ENCODE measurements at places on chromosomes 5 and 9.
A peak's percentile ranks its signal among the peaks of the same experiment; 100 is the strongest.

GRCh38 chr5:118290204-118290603 lies 698.1 kb downstream of the DTWD2 start:
- no peak overlapping the region for H3K27ac ChIP-seq
- no peaks in the 10 kb centered on the region for H3K4me1 ChIP-seq
- no peaks in the 10 kb centered on the region for H3K27me3 ChIP-seq
- H3K36me3 ChIP-seq, result no peaks in the 10 kb centered on the region

DNA sequence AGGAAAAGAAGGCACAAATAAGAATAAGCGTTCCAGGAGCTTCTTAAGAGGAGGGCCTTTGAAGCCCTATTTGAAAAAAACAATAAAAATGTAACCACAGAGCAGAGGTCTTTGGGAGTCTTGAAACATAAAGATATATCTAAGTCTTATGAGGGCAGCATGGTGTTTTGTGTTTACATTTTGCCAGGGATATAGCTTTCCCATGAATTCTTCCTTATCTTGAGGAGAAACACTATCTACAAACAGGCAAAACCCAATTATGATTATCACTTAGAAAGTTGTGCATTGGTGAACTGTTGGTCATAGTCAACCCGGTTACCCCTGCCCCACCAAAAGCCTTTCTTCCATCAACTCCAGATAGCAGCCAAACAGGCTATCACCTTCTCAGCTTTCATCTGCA lies 23.6 kb upstream of the LHFPL2 start:
- H3K4me1 ChIP-seq, result no peaks in the 10 kb centered on the region
- H3K4me3 ChIP-seq, result no peak overlapping the region
- no peak overlapping the region for H3K27ac ChIP-seq
- H3K27me3 ChIP-seq, result no peaks in the 10 kb centered on the region
- DNase-seq, result no peak

GRCh38 chr5:157283434-157283833 lies 17.5 kb downstream of the CYFIP2 start:
- peak; percentile 32 for DNase-seq
- no peak overlapping the region for H3K4me3 ChIP-seq
- H3K4me1 ChIP-seq, result peaks cover 88% of the 10 kb centered on the region
- no peak overlapping the region for H3K27ac ChIP-seq
- H3K27me3 ChIP-seq, result no peaks in the 10 kb centered on the region

DNA sequence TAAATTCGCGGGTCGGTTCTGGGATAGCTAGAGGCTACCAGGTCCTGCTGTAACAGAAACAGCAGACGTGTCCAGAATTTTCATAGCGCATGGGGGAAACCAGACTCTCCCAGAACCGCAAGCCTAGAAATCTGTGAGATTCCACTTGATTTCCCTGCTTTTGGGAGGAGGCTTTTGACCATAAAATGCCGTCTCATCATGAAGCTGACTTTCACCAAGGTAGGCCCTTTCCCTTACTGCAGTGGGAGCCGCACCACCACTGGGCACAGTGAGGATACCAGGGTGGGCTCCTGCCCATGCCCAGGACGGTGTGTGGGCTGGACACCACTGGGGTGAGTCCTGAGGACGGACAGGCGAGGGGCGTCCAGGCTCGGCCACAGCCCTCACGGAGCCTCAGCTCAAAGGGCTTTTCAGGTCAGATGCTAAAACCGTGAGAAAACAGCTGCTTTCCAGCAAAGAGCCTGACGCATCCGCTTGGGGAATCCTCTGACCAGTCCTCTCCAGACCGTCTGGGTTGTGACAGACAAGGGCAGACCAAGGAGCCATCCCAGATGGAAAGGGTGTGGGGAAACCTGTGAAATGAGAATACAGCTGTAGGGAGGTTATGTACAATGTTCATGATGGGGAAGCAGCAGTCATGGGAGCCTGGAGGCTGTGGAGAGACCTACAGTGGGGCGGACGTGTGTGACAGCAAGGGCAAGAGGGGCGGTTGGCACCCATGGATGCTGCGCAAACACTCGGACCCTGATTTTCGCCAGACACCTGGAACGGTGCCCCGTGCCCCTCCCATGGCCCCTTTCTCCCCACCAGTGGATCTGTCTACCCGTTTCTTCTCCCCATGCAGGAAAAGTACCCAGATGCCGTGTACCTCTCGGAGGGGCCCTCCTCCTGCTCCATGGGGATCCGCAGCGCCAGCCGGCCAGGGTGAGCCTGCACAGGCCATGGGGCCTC lies 59.2 kb downstream of the IPPK start:
- H3K27ac ChIP-seq, result no peak overlapping the region
- H3K36me3 ChIP-seq, result peaks cover 10% of the 10 kb centered on the region
- H3K4me1 ChIP-seq, result no peaks in the 10 kb centered on the region
- H3K27me3 ChIP-seq, result no peaks in the 10 kb centered on the region
- no peak overlapping the region for H3K4me3 ChIP-seq

- DNase-seq, result no peak
- H3K27ac ChIP-seq, result no peak overlapping the region
- no peaks in the 10 kb centered on the region for H3K27me3 ChIP-seq
- no peak overlapping the region for H3K4me3 ChIP-seq
- H3K36me3 ChIP-seq, result no peaks in the 10 kb centered on the region
Measured at GRCh38 chr9:135657416-135657815, 5.7 kb upstream of the LCN9 start.

DNA sequence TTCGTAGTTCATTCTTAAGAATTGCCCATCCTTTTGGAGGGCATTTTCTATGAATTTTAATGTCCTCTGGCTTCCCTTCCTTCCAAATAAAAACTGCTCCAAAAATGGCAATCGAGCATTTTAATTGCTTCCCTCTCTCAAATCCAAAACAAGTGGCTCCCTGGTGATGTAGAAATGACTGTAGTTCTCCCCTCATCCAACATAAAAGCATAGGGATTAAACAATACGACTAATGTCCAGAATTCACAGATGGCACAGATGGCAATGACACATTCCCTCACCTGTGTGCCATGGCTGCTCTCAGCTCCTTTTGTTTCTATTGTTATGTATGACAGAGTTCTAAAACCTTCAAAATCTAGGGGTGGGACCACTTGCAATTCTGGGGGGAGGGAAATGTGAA lies 417.3 kb downstream of the RAB3C start:
- no peak for DNase-seq
- H3K4me1 ChIP-seq, result peaks cover 13% of the 10 kb centered on the region
- no peaks in the 10 kb centered on the region for H3K27me3 ChIP-seq
- H3K36me3 ChIP-seq, result no peaks in the 10 kb centered on the region
- H3K27ac ChIP-seq, result no peak overlapping the region
- no peak overlapping the region for H3K4me3 ChIP-seq

GRCh38 chr5:37603072-37603471 lies 224.0 kb downstream of the WDR70 start:
- H3K4me3 ChIP-seq, result no peak overlapping the region
- no peak overlapping the region for H3K27ac ChIP-seq
- no peaks in the 10 kb centered on the region for H3K36me3 ChIP-seq
- no peak for DNase-seq
- H3K27me3 ChIP-seq, result no peaks in the 10 kb centered on the region

- peaks cover 4% of the 10 kb centered on the region for H3K36me3 ChIP-seq
- no peak overlapping the region for H3K27ac ChIP-seq
- H3K4me1 ChIP-seq, result peaks cover 71% of the 10 kb centered on the region
- H3K4me3 ChIP-seq, result no peak overlapping the region
- no peaks in the 10 kb centered on the region for H3K27me3 ChIP-seq
Measured at GRCh38 chr5:171961117-171961516, 45.3 kb downstream of the FBXW11 start.

GRCh38 chr9:117400171-117400570 lies 14.7 kb downstream of the ASTN2 start:
- no peaks in the 10 kb centered on the region for H3K36me3 ChIP-seq
- no peaks in the 10 kb centered on the region for H3K4me1 ChIP-seq
- H3K4me3 ChIP-seq, result no peak overlapping the region

DNA sequence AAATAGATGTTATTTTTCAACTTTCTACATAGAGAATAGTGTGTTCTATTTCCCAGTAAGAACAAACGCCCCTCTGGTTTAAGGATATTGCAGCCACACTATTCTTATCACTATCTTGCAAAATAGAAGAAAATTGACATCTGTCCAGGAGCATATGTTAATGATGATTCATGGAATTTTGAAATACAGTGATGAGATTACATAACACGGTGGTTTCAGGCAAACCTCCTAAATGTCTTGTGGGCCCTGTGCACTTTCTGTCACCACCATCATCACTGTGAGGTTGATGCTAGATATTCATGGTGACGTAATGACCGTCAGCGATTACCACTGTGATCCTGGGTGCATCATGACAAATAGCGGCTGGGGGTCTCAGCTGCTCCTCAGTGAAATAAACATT lies 48.1 kb downstream of the CFAP90 start:
- H3K27ac ChIP-seq, result no peak overlapping the region
- H3K27me3 ChIP-seq, result no peaks in the 10 kb centered on the region
- no peak overlapping the region for H3K4me3 ChIP-seq
- no peaks in the 10 kb centered on the region for H3K4me1 ChIP-seq
- no peak for DNase-seq

DNA sequence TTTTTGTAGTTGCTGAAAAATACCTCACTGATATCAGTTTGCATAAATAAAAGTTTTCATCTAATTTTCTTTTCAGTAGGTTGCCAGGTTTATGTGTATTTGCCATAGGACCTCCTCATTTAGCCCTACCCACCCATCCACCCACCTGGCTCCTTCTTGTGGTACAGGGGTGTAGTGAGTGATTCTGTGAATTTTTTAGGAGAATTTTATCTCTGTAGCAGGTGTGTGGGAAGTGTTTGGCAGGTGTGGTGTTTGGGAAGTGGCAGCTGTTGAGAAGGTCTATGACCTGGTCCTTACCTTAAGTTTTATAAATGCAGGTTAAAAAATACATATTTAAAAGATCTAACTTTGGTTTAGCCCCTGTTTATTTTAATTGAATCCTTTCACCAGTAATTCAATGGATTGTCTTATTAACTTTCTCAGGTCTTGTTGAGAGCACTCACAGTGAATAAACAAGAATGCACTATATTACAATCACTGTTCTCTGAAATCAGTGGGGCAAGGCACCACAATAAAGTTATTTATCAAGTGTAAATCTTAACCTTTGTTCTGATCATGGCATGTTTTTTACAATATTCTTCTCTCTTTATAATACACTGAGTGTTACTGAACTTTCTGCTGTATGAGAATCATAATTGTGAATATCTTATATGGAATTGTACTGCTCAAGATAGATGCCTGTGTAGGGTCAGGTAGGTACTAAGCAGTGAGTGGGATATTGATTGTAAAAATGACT lies 189.1 kb downstream of the WDR70 start:
- no peak overlapping the region for H3K27ac ChIP-seq
- H3K4me1 ChIP-seq, result no peaks in the 10 kb centered on the region
- no peaks in the 10 kb centered on the region for H3K27me3 ChIP-seq
- H3K36me3 ChIP-seq, result no peaks in the 10 kb centered on the region
- H3K4me3 ChIP-seq, result no peak overlapping the region

DNA sequence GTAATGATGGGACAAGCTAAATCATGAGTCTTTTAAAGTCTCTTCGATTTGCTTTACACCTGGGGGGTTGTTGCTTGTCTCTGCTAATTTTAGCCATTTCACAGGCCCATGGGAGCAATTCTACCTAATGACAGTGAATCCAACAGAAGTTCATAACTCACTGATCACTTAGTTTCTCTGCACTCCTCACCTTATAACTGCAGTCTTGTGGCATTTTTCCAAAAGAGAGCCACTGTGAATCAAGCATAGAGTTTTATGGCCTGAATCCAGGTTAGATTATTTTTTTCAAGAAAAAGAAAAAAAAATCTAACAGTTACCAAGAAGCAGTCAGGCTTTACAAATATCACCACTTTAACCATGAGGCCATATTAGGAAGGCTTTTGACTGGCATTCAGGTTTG lies 1.5 kb upstream of the IL7R start:
- peak; percentile 50 for DNase-seq
- peak overlapping the region; percentile 10 for H3K4me3 ChIP-seq

- H3K4me3 ChIP-seq, result no peak overlapping the region
- no peaks in the 10 kb centered on the region for H3K27me3 ChIP-seq
- H3K4me1 ChIP-seq, result peaks cover 56% of the 10 kb centered on the region
- peak; percentile 78 for DNase-seq
- peak overlapping the region; percentile 84 for H3K27ac ChIP-seq
Measured at GRCh38 chr9:129458155-129458661, 162.7 kb downstream of the C9orf50 start.

Data from CD4-positive, alpha-beta memory T cell (primary cell).